ENCODE measurements at places on chromosomes 1 and 21. TPM values are rescaled to one million over a fixed set of nuclear protein-coding genes. Genes with fewer than 3 reads are reported as not detected.

GRCh38 chr1:58753431-58753866 is 30.4 kb downstream of the JUN start:
- H3K27me3 ChIP-seq: no peaks in the 10 kb centered on the region
- H3K36me3 ChIP-seq: no peaks in the 10 kb centered on the region
- DNase-seq: no peak
- no peak overlapping the region for H3K4me3 ChIP-seq
- no peak overlapping the region for H3K27ac ChIP-seq
- H3K4me1 ChIP-seq: peaks cover 28% of the 10 kb centered on the region

DNA sequence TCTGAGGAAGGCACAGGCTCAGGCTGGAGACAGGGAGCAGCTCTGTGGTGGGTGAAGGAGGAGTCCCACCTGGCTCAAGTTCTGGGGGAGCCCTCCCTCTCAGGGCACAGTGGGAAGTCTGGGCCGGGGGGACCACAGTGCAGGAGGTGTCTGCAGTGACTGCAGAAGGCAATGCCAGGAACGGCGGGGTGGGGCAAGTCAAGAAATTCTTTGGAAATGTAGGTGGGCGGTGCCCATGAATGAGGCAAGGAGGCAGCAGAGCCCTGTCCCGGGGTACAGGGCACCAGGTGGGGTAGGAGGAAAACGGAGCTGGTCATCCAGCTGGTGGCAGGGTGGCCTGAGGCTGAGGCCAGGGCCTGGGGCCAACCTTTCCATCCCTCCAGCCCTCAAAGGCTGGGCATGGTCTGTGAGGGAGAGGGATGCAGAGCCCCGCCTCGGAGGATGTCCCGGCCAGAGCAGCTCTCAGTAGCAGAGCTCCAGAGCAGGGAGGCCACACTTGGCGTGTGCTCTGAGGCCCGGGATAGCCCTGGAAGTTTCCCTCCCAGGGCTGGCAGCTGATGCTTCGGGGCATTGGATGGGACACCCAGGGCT is 4.7 kb downstream of the TFF3 start:
- H3K36me3 ChIP-seq: no peaks in the 10 kb centered on the region
- H3K27me3 ChIP-seq: no peaks in the 10 kb centered on the region
- no peaks in the 10 kb centered on the region for H3K4me1 ChIP-seq
- no peak overlapping the region for H3K4me3 ChIP-seq

DNA sequence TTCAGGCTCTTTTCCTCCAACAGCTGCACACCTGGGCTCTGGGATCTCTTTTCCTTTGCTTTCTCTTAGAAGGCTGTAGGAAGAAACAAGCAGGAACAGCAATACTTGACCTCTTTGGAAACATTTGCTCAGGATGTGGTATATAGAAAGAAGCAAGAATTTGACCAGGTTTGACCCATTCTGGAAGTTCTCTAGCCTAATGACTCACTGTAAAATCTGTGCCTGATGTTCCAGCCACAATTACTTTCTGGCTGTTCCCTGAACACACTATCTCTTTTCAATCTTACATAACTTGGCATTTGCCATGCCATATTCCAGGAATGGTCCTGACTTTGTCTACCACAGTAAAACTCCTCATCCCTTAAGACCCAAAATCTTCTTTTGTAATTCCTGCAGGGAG is 419.9 kb upstream of the DAB1 start:
- H3K4me3 ChIP-seq: no peak overlapping the region
- DNase-seq: no peak
- H3K4me1 ChIP-seq: no peaks in the 10 kb centered on the region
- no peaks in the 10 kb centered on the region for H3K27me3 ChIP-seq
- no peaks in the 10 kb centered on the region for H3K36me3 ChIP-seq

Gene LCE2B
- total RNA-seq: not detected
